ENCODE measurements at places on chromosomes 11 and 22.

- H3K27me3 ChIP-seq: no peaks in the 10 kb centered on the region
- DNase-seq: no peak
- no peak overlapping the region for H3K4me3 ChIP-seq
- H3K27ac ChIP-seq: no peak overlapping the region
Observed at GRCh38 chr11:43693731-43694130, 13.2 kb downstream of the HSD17B12 start.

- DNase-seq: no peak
- H3K4me3 ChIP-seq: peak overlapping the region; percentile 58
- H3K27ac ChIP-seq: no peak overlapping the region
- peaks cover 35% of the 10 kb centered on the region for H3K4me1 ChIP-seq
Observed at GRCh38 chr11:128715691-128716561, 22.1 kb downstream of the FLI1 start.

- no peaks in the 10 kb centered on the region for H3K4me1 ChIP-seq
- no peak overlapping the region for H3K27ac ChIP-seq
- DNase-seq: no peak
- peaks cover 8% of the 10 kb centered on the region for H3K27me3 ChIP-seq
Observed at GRCh38 chr22:37259540-37260029, 15.5 kb upstream of the RAC2 start.

DNA sequence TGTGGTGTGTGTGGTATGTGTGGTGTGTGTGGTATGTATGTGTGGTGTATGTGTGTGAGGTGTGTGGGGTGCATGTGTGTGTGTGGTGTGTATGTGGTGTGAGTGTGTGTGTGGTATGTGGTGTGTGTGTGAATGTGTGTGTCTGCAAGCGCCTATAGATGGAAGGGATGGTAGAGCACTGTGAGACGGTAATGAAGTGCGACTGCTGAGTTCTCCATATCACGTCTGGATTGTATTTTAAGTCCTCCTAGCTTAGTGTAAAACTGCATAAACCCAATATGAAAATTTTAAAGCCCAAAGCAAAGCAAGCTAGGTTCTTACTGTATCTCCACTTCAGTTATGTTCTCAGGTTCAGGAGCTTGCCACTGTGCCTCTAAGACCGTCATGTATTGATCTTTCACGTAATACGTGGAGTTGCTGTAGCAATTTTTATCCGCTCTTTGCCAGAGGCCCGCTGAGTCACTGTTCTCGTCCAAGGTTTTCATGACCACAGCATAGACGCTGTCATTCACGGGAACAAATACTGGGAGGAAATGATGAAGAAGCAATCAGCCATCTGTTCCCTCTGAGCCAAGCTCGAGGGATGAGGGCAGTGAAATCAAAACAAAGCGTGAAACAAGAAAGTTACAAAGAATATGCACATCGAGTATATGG, 5.5 kb downstream of the PLET1 start:
- H3K4me3 ChIP-seq: no peak overlapping the region
- no peaks in the 10 kb centered on the region for H3K4me1 ChIP-seq
- H3K36me3 ChIP-seq: no peaks in the 10 kb centered on the region
- no peaks in the 10 kb centered on the region for H3K27me3 ChIP-seq
- H3K27ac ChIP-seq: no peak overlapping the region
- no peak for DNase-seq

- no peak for DNase-seq
- H3K27me3 ChIP-seq: no peaks in the 10 kb centered on the region
- peaks cover 7% of the 10 kb centered on the region for H3K4me1 ChIP-seq
- H3K4me3 ChIP-seq: no peak overlapping the region
Observed at GRCh38 chr22:38652859-38653258, 3.3 kb downstream of the FAM227A start.

DNA sequence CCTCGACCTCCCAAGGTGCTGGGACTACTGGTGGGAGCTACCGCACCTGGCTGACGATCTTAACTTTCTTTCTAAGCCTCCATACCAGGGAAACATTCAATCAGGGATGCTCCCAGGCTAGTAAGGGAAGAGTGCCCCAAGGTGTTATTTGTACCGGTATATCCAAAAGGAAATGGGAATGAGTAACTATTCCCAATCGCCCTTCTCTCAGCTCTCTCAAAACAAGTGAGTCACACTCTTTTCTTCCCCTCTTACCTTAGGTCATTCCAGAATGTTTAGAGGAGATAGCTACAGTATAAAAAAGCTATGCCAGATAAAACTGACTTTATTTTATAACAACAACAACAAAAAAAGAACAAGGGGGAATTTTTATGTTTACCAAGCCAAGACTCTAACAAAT, 13.7 kb downstream of the DCDC1 start:
- no peaks in the 10 kb centered on the region for H3K27me3 ChIP-seq
- no peaks in the 10 kb centered on the region for H3K36me3 ChIP-seq
- no peaks in the 10 kb centered on the region for H3K4me1 ChIP-seq
- DNase-seq: no peak
- H3K4me3 ChIP-seq: no peak overlapping the region

Measured in thoracic aorta (tissue), 2 donors.